ENCODE measurements at places on chromosomes 4 and X.

DNA sequence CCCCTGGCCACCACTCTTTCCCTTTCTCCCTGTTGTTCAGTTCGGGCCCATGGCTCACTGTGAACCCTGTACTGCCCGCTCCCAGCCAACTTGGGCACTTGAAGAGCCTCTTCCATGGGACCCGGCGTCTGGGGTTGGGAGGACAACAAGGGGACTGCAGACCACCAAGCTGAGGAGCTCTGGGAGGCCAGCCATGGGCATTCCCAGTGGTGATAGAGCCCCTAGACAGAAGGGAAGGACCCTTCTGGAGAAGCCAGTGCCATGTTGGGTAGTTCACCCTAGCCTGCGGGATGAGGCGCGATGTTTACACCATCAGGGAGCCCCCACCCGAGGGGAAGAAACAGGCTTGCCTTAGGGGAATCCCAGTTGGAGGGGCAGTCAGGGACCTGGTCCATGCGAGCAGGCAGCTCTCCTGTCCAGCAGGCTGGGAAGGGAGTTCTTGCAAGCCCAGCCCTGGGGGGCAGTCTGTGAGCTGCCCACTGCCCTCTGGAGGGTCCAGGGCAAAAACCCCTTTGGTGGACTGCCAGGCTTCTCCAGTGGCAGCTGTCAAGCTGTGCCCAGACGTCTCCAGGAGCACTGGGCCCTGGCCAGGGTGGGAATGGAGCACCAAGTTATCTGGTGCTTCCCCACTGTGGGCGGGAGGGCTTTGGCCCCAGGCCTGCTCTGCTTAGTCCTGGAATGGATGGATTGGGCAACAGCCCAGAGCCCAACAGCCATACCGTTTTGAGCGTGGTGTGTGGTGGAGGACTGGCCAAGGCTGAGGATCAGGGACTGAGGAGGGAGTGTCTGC, 23.7 kb upstream of the UBA1 start:
- DNase-seq, result no peak

- DNase-seq, result no peak
These were observed 50.6 kb downstream of the TBL1X start for GRCh38 chrX:9515489-9515888.

DNA sequence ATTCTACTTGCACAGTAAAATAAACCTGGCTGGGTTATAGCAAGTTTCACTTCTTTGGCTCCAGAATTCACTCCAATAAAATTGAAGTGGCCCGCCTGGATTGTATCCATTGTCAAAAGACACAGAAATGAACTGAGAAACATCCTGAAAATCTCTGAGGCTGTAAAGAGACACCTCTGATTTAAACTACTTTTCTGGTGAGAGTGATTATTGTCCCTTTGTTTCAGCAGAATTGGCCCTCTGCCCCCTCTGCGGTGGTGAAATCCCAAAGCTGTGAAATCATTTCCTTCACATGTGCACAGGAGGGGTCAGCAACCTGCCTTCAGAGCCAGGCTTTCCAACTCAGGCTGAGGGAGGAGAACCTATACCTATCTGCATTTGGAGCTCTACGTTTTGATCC, 23.0 kb downstream of the GAB3 start:
- DNase-seq, result no peak

- no peak for DNase-seq
These were observed 92.0 kb upstream of the TLR2 start for GRCh38 chr4:153592064-153592463.

DNA sequence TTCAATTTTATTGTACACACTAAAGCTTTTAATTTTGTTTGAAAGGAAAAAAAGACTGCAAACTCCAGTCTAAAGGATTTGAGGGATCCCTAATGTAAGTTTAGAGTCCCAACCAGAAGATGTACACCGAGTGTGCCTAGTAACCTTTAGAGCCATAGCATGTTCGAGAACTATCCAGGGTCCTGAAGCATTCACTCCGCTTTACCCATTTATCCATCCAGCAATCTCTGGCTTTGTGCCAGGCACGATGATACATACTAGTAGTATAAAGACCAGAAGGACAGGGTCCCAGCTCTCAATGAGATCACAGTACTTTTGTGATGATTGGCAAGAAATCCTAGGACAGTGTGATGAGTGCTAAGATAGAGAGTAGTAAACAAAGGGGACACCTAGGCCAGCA, 168.7 kb downstream of the STK32B start:
- DNase-seq, result no peak

DNA sequence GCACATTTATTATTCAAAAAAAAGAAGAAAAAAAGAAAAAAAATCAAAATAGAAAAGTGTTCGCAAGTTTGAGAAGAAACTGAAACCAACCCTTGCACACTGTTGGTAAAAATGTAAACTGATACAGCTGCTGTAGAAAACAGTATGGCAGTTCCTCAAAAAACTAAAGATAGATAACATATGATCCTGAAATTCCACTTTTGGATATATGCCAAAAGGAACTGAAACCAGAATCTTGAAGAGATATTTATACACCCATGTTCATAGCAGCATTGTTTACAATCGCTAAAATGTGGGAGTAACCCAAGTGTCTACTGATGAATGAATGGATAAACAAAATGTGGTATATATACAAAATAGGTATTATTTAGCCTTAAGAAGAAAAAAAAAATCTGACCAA, 155.4 kb downstream of the TBCK start:
- DNase-seq, result no peak

DNA sequence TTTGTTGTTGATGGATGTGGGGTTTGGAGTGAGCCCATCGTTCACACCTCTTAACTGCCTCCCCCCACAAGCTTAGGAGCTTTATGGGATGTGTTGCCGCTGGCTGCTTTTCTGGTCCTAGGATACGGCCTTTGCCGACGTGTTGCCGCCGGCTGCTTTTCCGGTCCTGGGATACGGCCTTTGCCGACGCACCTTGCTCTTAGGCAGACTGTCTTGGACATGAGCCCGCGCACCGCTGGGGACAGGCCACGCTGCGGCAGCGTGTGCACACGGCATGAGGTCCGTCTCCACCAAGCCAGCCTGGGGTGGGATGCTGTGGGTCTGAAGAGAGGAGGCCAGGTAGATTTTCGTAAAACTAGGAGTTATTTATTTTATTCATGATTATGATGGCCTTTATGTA, 14.2 kb downstream of the RGS12 start:
- DNase-seq, result no peak

DNA sequence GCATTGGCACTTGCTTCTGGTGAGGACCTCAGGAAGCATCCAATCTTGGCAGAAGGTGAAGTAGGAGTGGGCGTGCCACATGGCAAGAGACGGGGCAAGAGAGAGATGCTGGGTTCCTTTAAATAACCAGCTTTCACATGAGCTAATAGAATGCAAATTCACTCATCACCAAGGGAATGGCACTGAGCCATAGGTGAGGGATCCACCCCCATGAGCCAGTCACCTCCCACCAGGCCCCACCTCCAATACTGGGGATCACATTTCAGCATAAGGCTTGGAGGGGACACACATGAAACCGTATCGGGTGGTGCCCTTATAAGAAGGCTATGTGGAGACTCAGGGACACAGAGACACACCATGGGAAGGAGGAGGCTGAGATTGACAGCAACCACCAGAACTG, 140.0 kb upstream of the MSX1 start:
- no peak for DNase-seq

GRCh38 chrX:118459494-118459893, 36.1 kb upstream of the DOCK11 start:
- DNase-seq, result no peak

DNA sequence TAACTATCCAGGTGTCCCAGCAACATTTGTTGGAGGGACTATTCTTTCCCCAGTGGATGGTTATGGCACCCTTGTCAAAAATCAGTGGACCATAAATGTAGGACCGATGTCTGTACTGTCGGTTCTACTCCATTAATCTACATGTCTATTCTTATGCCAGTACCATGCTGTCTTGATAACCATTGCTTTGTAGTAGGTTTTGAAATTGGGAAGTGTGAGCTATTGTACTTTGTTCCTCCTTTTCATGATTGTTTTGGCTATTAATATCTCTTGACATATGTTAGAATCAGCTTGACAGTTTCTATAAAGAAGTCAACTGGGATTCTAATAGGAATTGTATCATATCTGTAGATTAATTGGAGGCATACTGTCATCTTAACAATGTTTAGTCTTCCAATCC, 112.7 kb downstream of the HNRNPD start:
- DNase-seq, result no peak

GRCh38 chrX:32847921-32848320, 363.4 kb downstream of the DMD start:
- DNase-seq, result no peak

GRCh38 chr4:7926822-7927221, 12.8 kb downstream of the AFAP1 start:
- no peak for DNase-seq

DNA sequence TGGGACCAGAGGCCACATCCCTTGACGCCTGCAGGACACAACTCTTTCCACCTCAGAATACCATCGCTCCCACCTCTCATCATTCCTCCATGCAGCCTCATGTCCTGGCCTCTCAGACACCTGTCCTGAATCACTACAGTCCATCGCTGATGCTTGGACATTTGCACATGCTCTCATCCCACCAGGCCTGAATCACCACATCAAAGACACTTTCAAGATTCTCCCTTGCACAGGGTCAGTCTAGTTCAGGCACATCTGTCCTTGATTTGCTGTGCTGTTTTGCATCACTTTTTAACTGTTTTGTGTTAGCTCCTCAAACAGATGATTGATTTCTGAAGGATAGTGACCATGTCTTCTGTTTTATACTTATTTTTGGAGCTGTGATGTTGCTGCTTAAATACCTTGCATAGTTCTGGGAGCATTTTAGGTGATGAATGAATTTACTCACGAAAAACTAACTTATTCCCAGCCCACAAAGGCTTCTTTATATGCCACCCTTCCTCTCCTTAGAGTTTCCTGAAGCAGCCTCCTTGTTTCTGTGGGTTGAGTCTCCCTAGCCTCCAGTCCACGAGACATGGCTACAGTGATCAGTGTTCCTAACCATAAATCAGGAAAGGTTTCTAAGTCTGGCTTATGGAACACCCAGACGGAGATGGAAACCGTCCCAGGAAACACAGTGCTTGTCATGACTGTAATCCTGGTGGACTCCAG, 2.6 kb downstream of the FAM114A1 start:
- DNase-seq, result no peak

DNA sequence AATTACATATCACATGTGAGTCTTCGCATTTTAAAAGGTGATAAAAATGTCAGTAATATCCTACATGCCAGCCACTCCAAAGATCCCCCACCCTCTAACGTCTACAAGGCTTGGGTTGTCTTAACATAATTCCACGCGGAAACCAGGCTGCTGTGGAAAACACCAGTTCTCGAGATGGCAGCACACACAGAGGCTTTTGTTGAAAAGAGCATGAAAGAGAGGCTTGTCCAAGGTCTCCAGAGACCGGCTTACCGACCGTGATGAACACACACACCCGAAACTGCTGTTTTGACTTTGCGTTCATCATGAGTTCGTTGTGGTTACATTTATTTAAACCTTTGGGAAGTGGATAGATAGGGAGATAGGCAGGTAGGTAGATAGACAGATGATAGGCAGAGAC, 87.9 kb downstream of the CRLF2 start:
- DNase-seq, result no peak
